Activated CD4-positive, alpha-beta T cell treated with anti-CD3 and anti-CD28 coated beads, Interleukin-10, Interleukin-2, amounts not matched to agents 100 ng/mL and 50 ng/mL, durations not matched to agents 16 hours and 8 hours (primary cell): ENCODE measurements at places on chromosomes 12 and 14.

- no peak for DNase-seq
Measured at GRCh38 chr14:76463105-76463504, 87.2 kb downstream of the ESRRB start.

DNA sequence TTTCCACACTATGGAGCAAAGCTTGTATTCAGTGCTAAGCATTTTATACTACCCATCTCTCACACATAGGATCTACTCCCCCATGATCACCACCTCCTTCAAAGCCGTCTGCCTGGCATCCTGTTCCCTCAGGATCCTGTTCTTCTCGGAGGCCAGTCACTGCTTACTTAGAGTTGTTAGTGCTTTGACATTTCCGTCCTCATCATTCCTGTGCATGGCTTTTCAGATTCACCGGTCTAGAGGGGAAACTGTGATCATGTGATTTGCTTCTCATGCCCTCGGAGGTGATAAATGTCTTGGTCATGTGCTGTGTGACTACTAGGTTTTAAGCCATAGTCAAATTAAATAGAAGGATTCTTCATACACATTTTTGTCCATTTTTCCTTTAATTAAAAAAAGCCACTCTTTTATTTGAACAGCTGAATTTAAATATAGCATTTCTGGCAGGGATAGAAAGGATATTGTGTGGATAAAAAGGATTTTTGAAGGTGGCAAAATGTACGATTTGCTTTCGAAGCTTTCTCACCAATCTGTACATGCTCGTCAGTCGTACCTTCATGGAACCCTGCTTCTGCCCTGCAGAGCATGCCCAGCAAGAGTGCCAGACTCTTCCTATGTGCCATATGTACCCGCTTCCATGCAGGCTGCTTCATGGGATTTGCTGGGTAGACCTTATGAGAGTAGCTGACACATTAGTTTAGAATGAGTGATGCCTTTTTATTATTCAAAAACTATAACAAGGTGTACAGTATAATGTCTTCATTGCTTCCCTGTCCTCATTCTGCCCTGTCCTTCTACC, 53.3 kb downstream of the BMAL2 start:
- DNase-seq: no peak

- DNase-seq: no peak
Measured at GRCh38 chr12:5335069-5335468, 96.8 kb upstream of the NTF3 start.

DNA sequence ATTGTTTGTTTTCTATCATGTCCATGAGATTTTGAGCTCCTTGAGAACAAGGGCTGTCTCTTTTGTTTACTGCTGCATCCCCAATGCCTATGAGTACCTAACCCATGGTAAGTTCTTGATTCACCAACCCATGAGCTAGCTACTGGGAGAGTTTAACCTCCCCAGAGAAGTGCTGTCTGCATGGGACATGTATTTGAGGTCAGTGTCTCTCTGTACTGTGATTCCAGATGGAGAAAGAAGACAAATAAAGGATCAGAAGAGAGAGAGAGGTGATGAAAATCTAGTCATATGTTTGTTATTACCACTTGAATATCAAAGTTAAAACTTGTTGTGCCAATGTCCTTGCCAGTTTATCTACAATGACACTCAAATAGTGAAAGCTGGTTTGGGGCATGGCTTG, 421.8 kb downstream of the BCAT1 start:
- no peak for DNase-seq

DNA sequence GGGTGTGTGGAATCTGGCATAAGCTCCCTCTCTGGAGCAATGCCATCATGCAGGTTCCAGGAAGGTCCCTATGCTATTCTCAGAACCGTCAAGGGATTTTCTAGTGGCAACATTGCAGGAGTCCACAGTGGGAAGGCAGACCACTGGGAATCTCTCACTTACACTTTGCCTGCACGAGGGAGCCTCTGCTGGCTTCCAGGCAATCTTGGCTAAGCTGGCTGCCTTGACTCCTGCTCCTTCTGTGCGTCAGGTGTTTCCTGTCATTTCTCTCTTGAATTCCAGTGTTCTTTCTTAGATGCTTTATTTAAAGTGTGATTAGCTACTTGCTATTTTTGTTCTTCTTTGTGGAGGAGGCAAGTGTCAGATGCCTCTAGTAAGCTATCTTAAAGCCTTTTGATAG, 414.0 kb upstream of the ATP2B1 start:
- no peak for DNase-seq

DNA sequence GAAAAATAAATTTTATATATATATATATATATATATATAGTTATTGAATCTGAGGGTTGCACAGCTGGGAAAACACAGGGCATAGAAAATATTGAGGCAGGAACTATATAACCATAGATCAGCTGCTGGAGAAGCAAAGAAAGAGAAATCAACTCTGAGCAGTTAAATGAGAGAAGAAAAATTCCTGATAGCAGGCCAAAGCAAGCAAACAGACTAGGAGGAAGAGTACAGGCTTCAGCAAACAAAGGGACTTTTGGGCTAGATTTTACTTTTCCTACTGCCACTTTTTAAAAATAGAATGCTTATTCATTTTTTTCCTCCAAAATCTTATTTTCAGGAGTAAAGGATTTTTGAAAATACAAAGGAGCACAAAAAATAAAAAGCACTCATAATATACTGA, 216.0 kb upstream of the PRKD1 start:
- no peak for DNase-seq

DNA sequence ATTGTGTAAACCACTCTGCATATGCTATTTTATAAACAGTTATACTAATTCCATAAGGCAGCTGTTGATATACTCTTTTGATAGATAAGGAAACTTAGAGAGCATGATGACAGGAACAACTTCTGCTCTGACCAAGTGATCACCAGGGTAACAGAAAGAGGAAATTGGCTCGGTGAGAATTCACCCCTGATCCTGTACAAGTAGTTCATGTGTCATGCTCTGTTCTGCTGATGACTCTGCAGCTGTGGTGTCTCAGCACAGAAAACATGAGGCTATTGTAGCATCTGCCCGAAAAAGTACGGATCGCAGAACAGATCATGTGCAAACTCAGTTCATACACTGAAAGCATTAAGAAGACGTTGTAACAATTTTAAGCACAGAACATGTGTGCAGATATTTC, 345.0 kb downstream of the LRIG3 start:
- no peak for DNase-seq

GRCh38 chr14:62885451-62885850, 159.8 kb downstream of the KCNH5 start:
- no peak for DNase-seq

GRCh38 chr12:92516277-92516600, 186.6 kb upstream of the PLEKHG7 start:
- DNase-seq: no peak

DNA sequence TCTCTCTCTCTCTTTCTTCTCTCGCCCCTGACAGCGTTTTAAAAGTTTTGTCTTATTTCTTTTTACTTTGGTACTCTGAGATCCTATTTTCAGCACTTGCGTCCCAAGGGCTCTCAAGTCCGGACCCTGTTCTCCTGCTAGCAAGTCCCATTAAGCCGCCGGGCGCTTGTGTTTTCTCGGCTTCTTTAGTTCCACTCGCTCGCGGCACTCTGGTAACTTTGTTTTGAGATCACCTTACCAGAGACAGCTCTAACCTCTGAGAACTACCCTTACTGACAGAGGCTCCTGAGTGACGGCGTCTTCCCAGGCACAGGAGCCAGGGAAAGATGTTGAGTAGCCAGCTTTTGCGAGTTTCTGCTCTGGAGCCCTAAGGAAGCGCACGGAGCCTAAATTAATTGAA, 2.7 kb upstream of the MYF5 start:
- DNase-seq: no peak

DNA sequence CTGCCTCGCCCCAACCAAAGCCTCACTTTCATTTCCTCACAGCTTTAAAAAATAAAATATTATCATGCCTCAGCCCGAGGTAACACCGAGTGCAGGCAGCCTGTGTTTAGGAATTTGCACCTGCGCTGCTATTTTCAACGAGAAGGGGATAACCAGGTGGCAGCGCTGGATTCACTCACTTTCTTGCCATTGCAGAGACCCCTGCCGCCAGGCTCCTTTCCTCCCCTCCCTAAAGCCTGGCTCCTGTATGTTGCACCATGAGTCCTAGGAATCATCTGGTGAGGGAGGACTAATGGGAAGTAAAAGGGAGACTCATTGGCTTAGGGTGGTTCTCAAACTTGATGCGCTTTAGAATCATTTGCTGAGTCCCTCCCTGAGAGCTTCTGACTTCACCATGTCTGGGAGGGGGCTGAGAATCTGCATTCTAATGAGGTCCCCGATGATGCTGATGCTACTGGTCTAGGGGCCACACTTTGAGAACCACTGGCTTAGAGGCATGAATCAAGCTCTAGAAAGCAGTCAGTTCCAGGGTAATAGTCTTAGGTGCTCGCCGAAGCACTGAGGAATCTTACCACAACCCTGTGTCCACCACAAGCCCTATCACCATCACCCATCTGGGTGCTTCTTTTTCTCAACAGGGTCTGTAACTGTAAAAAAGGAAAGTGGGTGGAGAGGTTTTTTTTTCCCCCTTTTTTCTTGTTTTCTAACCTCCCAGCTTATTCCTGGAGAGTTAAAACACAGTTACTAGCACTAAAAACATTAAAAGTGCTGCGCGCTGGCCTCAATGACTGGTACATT, 83.8 kb downstream of the SLC38A1 start:
- no peak for DNase-seq

DNA sequence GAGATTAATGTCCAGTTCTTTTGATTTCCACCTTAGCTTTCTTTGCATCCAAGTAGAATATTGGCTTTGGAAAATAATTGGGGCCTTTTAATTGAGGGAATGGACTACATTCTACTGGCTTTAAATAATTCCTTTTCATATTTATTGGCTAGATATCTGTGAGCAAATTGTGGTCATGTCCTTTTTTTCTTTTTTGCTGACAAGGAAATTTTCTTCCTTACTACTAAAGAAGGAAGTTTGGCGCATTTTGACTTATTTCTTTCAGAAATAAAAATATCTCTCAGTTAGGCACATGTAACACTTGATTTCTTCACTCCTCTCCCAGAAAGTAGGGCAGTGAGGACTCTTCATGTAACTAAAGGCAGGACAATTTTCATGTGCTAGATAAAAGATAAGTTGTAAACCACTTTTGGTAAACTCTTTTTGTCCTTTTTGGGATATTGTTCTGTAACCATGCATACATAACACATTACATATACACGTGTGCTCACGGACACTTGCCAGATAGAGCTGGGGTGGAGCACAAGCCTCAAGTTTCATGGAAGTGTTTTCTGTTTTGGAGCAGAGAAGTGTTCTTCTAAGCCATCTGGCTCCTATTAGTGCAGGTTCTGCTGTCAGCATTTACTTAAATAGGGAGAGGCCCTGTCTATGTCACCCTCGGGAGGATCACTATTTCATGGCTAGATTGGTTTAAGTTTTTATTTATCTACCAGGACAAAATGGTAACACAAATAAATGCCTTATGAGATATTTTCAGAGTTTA, 85.1 kb upstream of the LRIG3 start:
- DNase-seq: no peak

- no peak for DNase-seq
Measured at GRCh38 chr14:104898870-104899510, 25.7 kb upstream of the PLD4 start.

DNA sequence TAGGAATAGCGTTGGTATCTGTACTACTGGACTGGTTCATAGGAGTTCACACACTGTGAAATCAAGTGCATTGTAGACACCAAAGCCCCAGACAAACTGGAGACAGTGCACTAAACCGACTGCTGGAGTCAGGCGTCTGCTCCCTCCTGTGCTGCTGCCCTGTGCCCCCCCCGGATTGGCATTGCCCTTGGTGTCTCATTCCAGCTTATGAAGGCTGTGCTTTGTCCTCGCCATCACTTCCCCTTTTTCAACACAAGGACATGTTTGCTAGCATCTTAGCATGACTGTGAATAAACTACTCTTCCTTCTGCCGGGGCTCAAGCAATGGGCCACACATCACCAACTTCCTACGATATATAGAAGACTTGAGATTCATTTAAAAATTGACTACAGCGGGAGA, 84.0 kb downstream of the TMCC3 start:
- DNase-seq: no peak

DNA sequence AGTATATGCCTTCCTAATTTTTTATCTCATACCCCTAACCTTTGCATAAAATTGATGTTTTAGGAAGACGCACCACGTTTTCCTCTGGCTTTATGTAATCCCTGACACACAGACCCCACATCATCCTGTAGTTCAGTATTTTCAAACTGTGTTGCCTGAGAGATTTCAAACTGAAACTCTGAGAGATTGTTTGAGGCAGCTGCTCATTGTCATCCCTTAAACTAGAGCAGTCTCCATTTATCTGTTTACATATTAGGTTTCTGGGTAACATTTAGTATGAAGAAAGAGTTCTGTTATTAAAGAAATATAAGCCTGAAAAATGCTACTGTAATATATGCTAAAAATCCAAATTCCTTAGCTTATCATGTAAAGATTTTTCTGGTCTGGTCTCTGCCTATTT, 24.3 kb downstream of the MNAT1 start:
- no peak for DNase-seq

DNA sequence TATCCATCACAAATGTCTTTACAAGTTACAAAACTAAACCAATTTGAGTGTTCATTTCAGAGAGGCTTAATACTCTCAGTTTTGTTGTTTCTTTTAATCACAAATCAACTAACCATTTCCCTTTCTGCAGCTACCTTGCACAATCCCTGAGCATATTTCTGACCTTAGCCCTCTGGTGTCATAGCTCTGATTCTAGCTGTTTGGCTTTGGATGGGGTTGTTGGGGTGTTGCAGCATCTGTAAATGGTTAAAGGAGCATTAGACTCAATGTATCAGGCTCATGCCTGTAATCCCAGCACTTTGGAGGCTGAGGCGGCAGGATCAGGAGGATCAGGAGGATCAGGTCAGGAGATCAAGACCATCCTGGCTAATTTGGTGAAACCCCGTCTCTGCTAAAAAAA, 461.4 kb downstream of the NRXN3 start:
- DNase-seq: no peak

GRCh38 chr12:38424436-38424835, 107.9 kb downstream of the ALG10B start:
- no peak for DNase-seq

- DNase-seq: no peak
Measured at GRCh38 chr14:32662211-32662610, 276.5 kb upstream of the NPAS3 start.

- DNase-seq: peak; percentile 42
Measured at GRCh38 chr14:66359500-66359899, 126.7 kb upstream of the CCDC196 start.
